ELR (cell line): ENCODE measurements at places on chromosomes 12 and 14.

GRCh38 chr14:42459171-42459685 is 852.6 kb downstream of the LRFN5 start:
- no peak for DNase-seq

GRCh38 chr14:29222671-29223268 is 456.2 kb downstream of the FOXG1 start:
- DNase-seq = peak; percentile 78

- DNase-seq = no peak
These were observed 41.0 kb upstream of the PTGR2 start for GRCh38 chr14:73810478-73811163.

GRCh38 chr14:84894254-84894653 is 635.7 kb upstream of the FLRT2 start:
- DNase-seq = no peak
